CD4-positive, alpha-beta T cell treated with Interleukin-12 subunit alpha and Interleukin-12 subunit beta, for 1 hour (primary cell): ENCODE measurements at places on chromosomes 3 and 15.

DNA sequence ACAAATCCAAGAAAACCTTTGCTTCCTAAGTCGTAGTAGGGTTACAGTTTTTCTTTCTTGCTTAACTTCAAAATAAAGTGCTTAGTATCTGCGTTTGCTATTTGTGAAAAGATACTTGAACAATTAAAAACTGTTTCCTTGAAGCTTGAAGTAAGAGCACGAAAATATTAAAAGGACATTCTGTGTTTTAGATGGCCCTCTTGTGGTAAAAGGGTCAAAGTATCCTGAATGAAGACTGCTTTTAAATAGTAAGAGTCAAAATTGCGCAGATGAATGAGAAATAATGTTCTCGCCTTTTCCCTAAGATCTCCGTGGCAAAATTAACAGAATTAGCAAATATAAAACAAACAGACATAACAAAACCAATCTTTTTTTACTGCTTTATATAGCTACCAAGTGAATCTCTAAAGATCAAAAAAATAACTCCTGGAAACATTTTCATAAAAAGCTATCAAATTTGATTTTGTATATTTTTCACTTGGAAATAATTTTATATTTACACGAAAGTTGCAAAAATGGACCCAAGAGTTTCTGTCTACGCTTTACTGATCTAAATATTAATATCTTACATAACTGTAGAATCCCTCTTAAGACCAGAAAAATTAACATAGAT, 175.4 kb downstream of the MBNL1 start:
- DNase-seq: peak; percentile 54

DNA sequence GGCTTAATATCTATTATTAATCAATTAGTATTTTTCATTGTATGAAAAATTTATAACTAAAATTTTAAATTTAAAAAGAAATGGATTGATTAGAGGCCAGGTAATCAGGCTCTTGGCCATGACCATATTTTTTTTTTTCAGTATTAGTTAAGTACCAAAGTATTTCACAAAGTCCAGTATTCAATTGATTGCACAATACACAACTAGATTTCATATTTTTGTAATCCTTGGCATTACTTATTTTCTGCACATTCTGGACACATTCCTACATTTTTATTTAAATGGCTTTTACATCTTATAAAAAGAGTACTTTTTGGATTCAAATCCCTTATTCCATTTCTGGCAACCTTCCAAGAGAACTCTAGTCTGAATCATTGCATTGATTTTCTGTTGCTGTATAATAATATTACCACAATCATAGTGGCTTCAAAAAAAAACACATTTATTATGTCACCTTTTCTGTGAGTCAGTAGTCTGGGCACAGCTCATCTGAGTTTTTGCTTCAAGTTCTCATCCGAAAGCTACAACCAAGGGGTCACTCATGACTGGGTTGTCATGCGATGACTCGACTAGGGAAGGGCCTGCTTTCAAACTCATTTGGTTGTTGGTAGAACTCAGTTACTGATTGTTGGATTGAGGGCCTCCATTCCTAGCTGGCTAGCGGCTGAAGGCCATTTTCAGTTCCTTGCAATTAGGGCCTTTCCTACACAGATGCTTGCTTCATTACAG, 90.7 kb downstream of the CNTN6 start:
- no peak for DNase-seq

DNA sequence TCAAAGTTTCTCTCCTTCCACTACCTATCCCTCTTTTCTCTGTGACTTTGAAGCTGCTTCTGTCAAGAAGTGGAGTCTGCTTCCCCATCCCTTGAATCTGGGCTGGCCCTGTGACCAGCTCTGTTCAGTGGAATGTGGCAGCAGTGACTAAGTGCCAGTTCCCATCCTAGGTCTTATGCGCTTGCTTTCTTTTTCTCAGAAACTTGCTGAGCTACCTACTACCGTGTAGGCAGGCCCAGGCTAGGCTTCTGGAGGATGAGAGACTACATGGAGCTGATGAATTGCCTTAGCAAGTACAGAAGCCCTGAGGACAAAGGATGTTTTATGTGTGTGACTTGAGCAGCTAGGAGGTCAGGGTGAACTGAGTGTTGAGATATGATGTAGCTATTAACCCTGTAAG, 123.2 kb downstream of the PDCD6IP start:
- DNase-seq: no peak

GRCh38 chr3:113166719-113167492, 44.5 kb upstream of the BOC start:
- no peak for DNase-seq

DNA sequence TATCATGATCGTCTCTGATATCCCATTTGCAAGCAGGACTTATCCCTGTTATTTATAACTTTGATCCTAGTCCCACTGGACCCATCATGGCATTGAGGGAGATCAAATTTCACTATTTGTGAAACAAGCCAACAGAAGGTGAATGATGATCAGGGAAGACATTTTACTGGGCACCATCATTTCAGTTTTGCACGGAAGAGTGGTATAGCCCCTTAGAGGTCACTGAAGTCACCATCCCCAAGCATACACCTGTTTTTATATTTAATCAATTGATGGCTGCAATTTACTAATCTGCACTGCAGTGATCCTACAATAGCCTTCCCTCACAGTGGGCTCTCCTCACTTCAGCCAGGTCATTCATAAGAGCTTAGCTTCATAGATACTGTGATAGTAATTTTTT, 132.4 kb downstream of the FHIT start:
- DNase-seq: no peak

DNA sequence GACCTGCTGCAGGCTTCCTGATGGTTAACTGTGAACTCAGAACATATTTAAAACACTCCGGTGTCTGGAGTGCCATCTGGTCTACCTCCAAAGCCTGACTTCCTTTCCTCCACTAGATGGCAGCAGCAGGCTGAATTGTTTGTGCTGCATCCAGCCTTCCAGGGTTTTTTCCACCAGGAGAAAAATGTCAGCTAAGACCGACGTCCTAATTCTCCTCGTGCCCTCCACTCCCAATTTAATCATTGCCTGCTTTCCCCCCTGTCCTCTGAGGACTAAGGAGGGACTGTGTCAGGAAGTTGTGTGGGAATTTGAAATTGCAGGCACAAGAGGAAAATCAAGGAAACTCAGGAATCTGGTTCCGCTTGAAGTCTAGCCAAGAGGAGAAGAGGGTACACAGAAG, 165.2 kb upstream of the UMPS start:
- DNase-seq: peak; percentile 66

DNA sequence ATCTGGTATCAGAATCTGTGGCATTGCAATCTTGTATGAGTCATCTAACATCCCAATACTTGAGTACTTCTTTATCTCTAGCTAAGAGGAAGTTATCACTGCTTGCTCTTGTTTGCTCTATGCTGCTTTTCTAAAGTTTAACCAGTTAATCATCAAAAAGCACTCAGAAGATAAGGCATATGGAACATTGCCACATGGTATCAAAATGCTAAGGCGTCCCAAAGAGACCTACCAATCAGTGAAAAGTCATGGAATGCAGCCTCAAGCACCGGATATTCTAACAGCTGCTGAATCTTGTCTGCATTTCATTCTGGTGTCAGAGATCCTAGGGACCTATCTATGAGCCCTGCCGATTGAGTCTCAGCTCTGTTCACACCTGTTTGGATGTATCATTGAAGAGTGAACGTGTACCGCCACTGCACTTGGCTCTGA, 192.8 kb downstream of the ARPP21 start:
- DNase-seq: no peak

DNA sequence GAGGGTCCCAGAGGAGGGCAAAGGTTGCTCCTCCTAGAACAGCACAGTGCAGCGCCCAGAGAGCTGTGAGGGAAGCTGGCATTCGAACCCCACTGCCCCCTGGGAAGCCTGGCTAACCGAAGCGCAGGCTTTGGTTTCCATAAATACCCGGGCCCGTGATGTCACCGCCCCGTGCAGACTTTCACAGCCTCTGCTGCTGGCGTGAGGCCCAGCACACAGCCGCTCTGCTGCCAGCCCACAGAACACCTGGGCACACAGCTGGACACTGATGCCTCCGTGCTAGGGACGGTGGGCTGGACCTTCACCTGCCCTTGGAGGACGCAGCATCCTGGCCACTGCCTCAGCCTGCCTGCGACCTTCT, 1.0 kb downstream of the IQSEC1 start:
- DNase-seq: no peak

DNA sequence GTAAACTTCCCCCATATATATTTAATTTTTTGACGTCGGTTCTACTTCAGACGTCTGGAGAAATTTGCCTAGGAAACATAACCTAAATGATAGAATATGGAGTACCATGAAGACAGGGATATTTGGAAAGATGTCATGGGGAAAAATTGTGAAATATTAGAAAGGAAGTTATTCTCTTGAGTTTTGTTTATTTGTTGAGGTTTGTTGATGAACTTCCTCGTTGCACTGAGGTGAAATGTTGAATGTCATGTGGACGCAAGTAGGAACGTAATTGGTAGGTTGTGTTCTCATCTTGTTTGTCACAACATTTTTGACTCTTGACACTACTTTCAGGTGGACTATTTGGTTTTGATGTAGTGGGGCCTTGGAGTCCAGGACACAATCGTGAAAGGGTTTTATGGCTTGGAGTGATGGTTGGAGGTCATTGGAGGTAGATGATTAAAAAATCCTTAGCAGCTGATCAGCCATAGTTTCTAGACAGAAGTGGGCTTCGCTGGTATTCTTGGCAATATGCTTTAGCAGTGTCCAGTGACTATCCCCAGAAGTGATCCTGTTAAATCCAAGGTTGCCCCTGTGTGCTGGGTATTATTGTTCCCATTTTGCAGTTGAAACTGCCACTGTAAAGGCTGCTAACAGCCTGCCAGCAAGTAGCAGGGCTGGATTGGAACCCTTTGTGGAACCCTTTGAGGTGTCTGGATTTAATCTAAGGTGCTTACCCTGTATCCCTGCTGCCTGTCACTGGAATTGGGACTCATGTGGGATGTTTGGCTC, 1.5 kb downstream of the ABHD5 start:
- DNase-seq: no peak

- no peak for DNase-seq
Measured at GRCh38 chr15:70053001-70053715, 44.6 kb downstream of the TLE3 start.

GRCh38 chr3:64384561-64384960, 159.3 kb upstream of the PRICKLE2 start:
- DNase-seq: no peak

- no peak for DNase-seq
Measured at GRCh38 chr3:126180477-126181397, at the start of gene ALDH1L1. Gene ALDH1L1 (minus strand): TSS chr3:126180586. CDS start chr3:126160979, 19,607 bp downstream.

DNA sequence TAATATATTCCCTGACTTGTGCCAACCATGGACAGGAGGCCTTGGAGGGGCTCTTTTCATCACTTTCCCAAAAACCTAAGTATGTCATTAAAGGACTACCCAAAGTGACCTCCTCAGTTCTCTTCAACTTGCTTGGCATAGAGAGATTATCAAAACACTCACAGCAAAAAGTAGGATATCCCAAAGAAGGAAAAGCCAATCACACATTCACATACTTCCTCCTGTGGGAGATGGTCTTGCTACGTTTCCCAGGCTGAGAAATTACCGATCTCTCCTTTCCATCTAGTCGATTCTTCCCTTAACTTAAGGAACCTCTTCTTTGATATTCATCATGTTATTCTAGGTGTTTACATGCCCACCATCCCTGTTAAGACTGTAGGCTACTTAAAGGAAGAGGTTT, 9.1 kb downstream of the DPPA4 start:
- DNase-seq: no peak

DNA sequence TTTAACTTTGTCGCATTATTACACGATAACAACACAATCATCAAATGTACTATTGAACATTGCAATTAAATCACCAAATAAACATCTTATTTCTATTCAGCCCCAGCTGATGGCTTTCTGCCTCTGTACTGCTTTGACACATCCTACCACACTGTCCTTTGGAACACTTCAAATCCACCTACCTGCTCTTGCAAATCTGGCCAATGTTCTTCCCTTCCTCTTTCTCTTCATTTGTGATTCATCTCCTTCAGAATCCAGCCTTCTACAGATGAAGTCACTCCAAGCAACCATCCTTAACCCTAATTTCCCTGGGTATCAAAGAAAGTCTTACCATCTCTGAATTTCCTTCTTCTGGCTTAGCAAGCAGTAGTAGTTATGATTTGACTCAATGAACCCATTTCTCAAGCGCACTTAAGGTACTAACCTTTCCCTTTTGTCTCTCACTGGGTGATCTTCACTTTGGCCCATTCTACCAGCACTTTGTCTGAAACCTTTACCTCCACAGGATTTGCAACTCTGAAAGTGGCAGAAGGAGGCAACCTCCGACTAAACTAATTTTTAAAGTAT, 502.9 kb downstream of the FOXP1 start:
- DNase-seq: no peak

- DNase-seq: peak; percentile 11
Measured at GRCh38 chr15:40847223-40847961, 3.5 kb downstream of the SPINT1 start.

DNA sequence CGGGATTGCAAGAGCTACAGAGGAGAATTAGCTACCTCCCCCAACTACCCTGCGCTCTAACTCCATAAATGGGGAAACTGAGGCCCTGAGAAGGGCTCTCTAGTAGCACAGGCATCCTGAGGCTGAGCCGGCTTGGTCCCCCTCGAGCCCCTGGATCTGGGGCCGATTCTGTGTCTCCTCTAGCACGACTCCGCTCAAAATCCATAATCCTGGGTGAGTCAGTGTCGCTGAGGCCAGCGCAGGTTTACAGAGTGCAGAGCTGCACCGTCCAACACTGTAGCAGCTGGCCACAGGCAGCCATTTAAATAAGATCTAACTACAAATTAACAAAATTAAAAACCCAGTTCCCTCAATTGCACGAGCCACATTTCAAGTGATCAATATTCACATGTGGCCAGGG, 10.8 kb downstream of the GATA2 start:
- no peak for DNase-seq

DNA sequence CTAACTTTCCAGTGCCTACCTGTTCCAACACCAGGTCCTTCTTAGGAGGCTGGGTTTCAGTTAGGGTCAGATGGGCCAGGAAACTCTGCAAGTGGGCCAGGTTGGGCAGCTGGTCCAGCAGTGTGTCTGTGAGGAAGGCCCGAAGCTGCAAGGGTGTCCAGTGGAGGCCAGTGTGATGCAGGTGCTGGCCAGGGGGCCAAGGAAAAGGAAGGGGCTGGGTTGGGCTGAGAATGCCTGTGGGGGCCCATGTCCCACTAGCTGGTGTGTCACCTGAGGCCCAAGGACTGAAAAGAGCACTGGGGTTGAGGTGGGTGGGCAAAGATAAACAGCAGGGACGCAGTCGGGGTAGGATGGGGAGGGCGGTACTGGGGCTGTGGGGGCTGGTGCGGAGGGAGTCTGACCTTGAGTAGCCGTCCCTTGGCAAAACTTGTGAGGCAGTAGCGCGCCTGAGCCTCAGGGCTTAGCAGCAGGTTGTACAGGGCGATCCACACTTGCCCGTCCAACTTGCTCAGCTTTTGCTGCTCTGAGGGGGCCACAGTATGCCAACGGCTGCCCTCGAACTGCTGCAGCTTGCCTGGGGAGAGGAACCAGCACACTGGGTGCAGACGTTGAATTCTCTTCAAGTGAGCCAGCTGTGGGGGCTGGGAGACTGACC, 1.5 kb upstream of the RASSF1 start:
- DNase-seq: no peak

DNA sequence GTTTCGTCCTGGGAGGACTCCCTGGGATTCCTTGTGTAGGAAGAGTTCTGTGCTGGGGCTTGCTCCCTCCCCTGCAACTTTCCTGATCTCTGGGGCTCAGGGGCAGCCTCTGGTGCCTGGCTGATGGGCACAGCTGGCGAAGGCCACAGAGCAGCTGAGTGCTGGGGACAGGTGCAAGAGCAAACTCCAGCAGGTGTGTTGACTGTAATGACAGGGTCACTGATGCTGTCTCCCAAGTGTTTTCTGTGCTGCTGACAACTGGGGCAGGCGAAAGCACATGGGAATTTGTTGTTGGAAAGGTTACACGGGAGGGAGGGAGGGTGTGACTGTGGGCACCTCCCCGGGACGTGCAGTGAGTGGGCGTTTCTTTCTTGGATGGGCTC, 21.6 kb downstream of the CPN2 start:
- DNase-seq: no peak
